ENCODE measurements at places on chromosomes 7 and 10. TPM values are rescaled to one million over a fixed set of nuclear protein-coding genes. Genes with fewer than 3 reads are reported as not detected.

GFRA1 gene
- polyA plus RNA-seq = 26.6 TPM

FAM237B gene
- 0.34 TPM for polyA plus RNA-seq

FRA10AC1 gene
- polyA plus RNA-seq = 30.4 TPM

GRCh38 chr7:69906283-69906995 lies 308.2 kb downstream of the AUTS2 start:
- DNase-seq = no peak

POU6F2 gene
- polyA plus RNA-seq = 0.03 TPM

DNA sequence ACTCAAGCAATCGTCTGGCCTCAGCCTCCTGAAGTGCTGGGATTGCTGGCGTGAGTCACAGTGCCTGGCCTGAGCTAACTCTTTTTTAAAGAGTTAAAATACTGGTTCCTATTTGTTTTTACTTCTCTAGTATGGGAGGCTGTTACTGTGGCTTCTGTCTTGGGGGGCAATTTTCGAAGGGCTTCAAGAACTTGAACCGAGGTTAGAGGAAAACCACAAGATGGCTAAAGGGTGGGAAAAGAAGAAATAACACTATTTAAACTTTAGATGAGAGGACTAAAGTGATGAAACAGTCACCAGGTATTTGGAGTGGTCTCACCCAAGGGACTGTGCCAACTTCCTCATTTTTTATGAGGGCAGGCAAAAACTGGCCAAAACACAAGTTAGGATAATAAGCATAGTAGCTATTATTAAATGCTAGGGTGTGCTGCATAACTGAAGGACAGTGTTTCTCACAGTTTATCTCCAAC lies 17.8 kb downstream of the MET start:
- DNase-seq = no peak

- no peak for DNase-seq
These were observed 224.9 kb downstream of the EXOC4 start for GRCh38 chr7:133477791-133478190.

DNA sequence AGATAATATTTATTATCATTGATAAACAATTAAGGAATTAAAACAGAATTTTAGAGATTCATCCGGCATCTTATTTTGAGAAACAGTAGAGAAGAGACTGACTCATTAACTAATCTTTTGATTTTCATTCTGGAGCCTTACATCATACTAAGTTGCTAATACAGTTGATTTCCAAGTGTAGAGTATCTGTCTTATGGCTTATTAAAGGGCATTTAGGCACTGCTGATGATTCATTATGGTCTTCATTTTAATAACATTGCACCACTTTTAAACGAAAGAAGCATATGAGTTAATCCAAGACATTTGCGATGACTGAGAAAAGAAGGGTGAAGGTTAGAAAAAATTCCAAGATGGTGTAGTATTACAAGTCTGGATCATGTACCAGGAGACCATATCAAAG lies 186.0 kb upstream of the CACNA2D1 start:
- no peak for DNase-seq

SH2D4B gene
- polyA plus RNA-seq = 0.46 TPM

DNA sequence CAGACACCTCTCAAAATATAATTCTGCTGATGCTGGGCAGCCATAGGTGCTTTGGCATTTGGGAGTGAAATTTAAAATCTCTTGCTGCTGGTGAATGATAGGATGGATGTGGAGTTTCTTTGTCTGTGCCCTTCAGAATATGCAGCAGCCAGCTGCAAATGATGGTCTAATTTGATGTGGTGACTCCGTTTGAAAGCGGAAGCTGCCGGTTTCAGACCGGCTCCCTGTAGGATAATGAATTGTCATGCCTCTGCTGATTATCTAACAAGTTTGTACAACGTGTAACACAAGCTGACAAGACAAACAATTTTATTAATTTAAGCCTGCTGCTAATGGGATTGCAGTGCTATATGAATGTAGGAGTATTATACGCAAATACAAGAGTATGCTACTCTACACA lies 103.5 kb downstream of the SND1 start:
- no peak for DNase-seq

NKX2-3 gene
- polyA plus RNA-seq = not detected

- DNase-seq = no peak
These were observed 171.8 kb downstream of the SEMA3D start for GRCh38 chr7:85014936-85015660.

GRCh38 chr7:96321658-96322372 lies at the start of gene SLC25A13:
SLC25A13 (minus strand) TSS chr7:96322098; CDS start chr7:96321956, 142 bp downstream.
- peak; percentile 63 for DNase-seq

- DNase-seq = no peak
These were observed 58.3 kb upstream of the CALD1 start for GRCh38 chr7:134721171-134721570.

DNA sequence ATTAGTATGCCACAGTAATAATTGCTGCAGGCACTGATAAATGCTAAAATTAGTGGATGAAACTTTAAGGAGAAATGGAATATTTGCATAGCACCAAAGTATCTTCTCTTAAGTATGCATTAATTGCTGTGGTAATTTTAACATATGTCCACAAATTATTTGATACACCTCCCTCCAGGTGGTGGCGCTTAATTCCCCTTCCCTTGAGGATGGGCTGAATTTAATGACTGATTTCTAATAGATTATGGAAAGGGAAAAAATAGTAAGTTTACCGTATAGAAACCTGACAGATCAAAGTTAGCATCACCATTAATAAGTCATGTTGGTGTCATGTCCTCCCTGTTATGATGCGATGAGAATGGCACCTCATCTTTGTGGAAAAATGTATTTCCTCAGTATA lies 519.2 kb downstream of the TFEC start:
- no peak for DNase-seq

GRCh38 chr7:55108401-55108800 lies 89.6 kb downstream of the EGFR start:
- DNase-seq = no peak

DNA sequence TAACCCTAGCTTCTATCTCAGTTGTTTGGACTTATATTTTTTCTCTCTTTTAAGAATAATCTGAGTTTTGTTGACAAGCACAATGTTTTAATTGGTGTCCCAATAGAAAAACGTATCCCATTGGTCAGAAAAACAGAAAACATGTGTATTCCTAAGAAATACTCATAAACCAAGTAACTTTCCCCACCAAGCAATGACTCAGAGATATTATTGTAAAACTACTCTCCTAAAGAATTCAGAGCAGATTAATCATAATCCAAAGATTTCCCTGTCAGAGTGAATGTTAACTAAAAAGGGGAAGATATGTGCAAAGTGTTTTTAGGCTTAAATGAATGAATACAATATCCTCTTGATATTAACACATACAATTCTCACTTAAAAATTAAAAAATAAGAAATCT lies 29.4 kb upstream of the MBL2 start:
- no peak for DNase-seq

DNA sequence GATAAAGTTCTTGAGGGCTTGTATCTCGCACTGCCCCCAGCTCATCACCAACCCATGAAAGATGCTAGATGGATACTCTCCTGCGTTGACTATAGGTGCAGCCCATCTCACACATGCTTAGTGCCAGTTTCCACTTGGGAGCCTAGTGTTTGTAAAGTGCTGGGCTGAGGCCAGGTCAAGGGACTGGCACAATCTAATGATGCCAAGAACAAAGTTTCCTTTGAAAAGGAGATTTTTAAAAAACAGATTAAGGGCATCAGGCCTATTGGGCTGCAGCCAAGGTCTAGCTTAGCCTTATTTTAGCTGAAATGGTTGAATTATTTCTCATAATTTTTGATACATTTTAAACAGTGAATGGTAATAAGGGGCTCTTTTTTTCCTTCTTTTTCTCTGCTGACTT lies 259.0 kb downstream of the ADRA2A start:
- DNase-seq = no peak

DNA sequence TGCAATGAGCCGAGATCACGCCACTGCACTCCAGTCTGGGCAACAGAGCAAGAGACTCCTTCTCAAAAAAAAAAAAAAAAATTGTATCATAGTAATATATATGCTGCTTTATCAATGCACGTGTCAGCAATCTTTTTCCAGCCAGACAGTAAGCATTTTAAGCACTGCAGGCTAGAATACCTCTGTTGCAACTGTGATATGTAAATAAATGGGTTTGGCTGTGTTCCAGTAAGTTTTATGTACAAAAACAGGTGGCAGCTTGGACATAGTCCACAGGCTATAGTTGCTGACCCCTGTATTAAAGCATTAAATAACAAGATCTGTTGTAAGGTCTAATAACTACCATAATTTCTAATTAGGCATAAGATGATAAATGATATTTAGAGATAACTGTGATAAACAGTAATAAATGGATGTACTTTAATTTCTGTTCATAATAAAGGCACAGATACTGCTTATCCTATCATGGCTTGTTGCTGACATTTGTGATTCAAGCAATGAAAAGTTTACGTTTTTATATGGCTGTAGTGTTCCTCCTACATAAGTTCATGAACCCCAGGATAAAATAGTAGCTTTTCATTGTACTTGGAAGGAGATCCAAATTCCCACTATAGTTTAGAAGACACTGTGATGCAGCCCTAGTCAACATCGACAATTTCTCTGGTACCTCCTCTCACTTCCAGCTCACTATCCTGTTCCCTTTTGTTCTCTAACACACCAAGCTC lies 161.4 kb downstream of the ELMO1 start:
- DNase-seq = no peak

DNA sequence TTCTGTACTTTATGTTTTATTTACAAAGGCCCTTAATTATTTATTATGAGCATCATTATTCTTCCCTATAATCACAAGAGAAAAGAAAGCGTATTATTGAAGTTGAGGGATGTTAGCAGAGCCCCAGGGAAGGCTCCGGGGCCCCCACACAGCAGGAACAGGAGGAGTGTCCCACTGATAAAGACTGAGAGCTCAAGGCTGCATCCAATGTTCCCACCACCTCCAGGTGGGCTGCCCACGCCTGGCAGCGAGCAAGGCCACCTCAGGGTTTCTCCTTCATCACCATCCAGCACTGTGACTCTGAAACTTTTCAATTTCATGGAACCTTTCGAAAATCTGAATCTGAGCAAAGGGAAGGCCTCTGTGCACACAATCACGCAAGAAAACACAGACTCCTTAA lies 35.9 kb upstream of the WIPF3 start:
- DNase-seq = no peak

PLA2G12B gene
- polyA plus RNA-seq = 0.46 TPM

DNA sequence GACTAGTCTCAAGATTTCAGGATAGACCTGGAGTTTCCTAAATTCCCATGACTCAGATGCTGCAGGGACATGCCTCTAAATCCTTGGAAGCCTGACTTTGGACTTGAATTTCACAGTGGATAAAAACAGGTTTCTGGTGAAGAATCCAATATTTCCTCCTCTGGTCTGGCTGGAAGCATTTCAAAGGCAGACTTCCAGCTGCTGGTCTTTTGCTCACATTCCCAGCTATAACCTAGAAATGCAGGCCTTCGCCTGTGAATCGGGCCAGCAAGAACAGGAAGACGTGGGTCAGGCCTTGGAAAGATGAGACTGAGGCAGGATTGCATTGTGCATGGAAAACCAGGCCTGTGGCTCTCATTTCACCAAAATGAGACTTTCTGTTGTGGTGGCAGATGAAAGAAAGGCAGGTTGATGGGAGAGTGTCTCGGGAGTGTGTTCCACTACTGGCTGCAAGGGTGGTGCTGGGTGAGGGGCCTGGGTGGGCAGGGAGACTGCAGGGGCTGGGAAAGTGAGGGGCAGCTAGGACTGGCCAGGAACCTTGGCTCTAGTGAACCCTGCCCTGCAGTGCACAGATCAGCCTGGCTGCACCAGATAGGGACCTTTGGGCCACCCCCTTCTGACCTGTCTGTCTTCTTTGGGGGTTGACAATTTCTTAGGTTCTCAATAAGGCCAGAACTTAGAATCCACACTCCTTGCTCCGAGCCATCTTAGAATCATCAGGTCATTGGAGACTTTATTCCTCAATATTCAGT lies 488.8 kb upstream of the MKI67 start:
- DNase-seq = no peak

PARD3 gene
- polyA plus RNA-seq = 63.3 TPM

TWIST1 gene
- 10.4 TPM for polyA plus RNA-seq

DNA sequence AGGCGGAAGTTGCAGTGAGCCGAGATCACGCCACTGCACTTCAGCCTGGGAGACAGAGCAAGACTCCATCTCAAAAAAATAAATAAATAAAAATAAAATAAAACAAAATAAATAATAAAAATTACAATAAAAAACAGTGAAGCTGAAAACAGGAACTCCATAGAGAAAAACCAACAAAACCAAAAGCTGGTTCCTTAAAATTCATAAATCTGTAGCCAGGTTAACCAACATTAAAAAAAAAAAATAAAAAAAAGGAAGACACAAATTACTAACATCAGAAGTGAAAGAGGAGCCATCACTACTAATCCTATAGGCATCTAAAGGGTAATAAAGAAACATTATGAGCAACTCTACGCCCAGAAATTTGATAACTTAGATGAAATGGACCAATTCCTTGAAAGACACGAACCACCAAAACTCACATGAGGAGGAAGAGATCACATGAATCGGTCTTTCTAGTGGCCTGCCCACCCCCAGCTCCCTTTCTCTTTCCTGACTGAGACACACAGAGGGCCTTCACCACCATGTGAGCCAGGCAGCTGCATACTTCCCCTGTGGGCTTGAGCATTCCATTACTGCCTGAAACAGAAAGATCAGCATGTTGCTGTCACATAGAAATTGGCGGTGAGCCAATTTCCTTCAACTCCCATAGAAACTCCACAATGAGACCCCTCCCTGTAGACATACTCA lies 208.7 kb downstream of the MAD1L1 start:
- DNase-seq = no peak

DNA sequence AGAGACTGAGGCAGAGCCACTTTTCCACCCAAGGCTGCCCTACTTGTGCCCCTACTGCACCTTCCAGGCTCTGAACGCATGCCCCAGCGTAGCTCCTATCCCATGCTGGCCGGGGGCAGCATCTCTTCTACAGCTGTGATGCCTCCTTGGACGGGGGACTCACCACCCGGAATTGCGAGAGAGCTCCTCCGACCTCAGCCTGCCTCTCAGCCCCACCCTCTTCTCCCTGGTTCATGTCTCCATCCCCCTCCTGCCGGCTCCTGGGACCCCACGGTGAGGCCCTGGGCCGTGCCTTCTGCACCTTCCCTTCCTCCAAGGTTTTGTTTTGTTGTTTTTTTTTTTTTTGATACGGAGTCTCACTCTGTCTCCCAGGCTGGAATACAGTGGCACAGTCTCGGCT lies 112.4 kb downstream of the MICALL2 start:
- DNase-seq = no peak

GRCh38 chr7:158512869-158513268 lies 74.8 kb downstream of the PTPRN2 start:
- DNase-seq = no peak

DNA sequence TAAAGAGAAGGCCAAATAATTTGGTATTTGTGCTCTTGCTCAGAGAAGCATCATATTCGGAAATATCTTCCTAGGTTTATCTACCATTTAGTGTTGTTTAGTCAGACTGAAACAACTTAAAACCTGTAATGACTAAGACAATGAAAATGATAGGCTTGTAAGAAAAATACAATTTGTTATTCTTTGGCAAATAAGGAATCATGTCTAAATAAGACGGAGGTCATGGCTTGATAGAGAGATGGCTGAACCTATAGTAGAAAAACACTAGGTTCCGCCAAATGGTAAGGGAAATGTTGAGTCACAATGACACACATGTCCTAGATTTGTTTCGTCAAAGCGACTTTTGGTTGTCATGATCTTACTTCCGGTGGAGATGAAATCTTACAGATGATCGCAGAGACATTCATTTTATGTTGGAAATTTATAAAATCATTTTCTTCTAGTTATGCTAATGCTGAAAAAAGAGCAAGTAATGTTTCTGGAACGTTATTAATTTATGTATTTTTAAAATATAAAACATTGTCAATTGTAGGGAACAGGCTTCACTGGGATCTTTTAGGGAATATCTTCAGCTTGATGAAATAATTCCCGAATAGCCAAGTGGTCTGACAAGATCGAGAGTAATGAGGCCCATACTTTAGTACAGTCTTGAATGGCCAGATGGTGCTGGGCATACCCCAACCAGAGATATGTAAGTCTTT lies 1.0 kb downstream of the SRGN start:
- DNase-seq = no peak

Data from left renal pelvis (tissue), 4 donors.